DMS79 treated with DMSO at 0.1 percent for 48 hours (cell line): ENCODE measurements at places on chromosomes 7 and 10.

- no peak for DNase-seq
Measured at GRCh38 chr10:43944381-43945093, 295.9 kb upstream of the ZNF32 start.

- DNase-seq, result no peak
Measured at GRCh38 chr7:3446786-3447185, 145.7 kb downstream of the SDK1 start.

DNA sequence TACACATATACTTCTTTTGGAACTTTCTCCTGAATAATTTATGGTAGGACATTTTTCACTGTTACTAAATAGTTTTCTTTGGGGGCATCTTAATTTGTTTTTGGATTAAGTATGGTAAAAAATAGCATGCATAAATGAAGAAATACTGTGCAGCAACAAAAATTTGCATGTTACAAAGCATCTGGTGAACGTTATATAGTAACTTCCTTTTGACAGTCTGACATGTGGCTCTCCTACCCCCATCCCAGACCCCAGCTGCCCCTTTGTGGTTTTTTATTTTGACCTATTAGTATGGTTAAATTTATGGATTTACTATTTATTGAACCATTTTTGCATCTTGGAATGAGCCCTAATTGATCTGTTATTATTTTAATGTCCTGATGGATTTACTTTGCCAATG lies 9.9 kb downstream of the TASOR2 start:
- DNase-seq, result no peak

GRCh38 chr7:125363873-125364272 lies 434.2 kb upstream of the POT1 start:
- no peak for DNase-seq

DNA sequence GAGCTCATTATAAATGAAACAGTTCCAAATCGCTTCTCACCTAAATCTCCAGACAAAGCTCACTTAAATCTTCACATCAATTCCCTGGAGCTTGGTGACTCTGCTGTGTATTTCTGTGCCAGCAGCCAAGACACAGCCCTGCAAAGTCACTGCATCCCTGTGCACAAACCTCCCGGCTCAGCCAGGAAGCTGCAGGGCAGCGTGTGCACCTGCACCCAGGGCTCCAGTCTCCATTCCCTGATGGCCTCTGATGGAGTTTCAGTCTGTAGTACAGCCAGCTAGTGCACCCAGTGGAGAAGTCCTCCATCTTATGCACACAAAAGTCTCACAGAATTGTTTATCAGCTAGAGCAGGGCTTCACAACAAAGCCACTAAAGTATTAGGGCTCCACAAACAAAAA lies 51.1 kb upstream of the PRSS58 start:
- DNase-seq, result no peak

DNA sequence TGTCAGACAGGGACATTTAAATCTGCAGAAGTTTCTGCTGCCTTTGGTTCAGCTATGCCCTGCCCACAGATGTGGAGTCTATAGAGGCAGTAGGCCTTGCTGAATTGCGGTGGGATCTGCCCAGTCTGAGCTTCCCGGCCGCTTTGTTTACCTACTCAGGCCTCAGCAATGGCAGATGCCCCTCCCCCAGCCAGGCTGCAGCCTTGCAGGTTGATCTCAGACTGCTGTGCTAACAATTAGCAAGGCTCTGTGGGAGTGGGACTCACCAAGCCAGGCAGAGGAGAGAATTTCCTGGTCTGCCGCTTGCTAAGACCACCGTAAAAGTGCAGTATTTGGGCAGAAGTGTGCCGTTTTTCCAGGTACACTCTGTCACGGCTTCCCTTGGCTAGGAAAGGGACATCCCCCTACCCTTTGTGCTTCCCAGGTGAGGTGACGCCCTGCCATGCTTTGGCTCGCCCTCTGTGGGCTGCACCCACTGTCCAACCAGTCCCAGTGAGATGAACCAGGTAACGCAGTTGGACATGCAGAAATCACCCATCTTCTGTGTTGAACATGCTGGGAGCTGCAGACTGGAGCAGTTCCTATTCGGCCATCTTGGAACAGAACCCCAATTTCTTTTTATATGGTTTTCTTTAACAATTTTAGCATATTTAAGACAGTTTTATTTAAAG lies 28.4 kb upstream of the VWDE start:
- DNase-seq, result no peak

DNA sequence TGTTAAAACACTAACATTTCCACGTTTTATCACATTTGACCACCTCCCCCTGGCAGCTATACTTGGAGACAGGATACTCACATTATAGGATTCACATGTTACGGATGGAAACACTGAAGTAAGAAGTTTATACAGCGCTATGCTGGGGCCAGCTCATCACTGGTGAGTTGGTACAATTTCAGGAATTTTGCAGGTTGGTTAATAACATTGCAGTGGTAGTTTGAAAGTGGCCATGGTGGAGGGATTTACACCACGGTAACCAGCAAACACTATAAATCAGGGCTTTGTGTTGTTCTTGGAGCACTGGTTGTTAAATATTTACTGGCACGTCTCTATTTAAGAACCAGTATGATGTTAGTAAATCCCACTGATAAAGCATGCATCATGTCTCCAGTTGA lies 174.0 kb downstream of the GFRA1 start:
- DNase-seq, result no peak

DNA sequence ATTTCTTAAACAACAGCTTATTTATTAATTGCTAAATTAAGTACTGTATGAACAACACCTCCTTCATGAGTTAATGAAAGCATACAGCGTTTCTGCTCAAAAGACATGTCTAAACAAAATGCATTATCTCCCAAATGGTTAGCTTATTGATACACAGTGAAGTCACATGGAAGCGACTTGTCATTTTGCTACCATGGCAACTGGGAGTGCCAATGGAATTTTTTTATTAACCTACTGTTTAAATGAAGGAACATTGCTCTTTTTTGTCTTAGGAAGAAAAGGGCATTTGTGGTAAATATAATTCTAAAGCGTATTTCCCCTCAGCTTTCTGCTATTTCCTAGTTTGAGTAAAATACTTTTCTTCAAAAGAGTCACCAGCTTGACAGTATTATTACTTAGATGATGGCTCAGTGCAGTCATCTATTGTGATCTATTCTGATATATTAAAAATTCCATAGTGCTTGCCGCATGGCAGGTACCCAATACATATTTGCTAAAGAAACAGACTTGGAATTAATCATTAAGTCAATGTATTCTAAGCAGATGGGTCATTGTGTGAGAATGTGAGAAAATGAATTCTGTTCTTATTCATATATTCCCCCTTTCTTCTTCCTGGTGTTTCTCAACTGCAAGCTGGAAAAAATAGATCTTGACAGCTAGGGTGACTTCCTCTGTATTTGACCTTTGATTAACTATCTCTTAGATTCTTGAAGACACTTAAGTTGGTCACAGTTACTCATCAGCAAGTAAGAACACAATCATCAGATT lies 818.3 kb downstream of the MAGI2 start:
- no peak for DNase-seq

DNA sequence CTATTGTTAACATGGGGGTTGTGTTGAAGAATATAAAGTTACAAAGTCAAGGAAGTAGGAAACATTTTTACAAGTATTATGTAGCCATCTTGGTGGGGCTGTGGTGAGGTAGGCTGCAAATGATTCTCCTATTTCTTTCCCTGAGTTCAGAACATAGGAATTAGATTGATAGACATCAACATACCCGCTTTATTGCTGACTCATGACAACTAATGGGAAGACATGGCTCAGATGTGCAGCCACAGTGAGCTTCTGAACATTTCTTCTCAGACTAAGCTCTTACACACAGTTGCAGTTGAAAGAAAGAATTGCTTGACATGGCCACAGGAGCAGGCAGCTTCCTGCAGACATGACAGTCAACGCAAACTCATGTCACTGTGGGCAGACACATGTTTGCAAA lies 110.7 kb downstream of the ANKRD30A start:
- no peak for DNase-seq

DNA sequence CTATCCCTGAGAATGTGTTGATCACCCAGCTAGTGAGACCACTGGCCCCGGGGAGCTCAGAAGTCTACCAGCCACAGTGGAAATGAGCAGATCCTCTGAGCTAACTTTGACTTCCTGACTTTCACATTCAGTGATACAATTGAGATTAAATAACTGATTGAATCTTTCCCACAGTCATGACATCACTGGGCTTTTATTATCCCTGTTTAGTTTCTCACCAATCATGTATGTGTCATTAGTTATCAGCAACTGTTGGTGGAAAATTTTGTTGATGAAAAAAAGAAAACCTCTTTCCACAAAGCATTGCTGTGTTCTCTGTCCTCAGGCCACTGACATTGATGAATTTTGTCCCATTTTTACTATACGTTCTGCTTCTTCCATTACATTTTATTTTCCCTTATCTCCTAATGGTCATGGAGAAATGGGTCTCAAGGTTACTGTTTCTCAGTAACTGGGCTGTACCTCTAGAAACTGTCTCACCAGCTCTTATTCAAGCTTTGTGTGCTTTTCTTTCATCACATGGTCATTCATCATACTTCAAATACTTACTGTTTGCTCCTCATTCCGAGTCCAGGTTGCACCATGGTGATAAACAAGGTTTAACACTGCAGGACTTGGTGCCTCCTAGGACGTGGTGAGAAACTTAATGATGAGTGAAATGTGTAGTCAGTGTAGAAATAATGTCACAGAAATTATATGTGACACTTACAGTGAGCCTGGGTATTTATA lies 304.7 kb downstream of the CDK14 start:
- DNase-seq, result no peak

DNA sequence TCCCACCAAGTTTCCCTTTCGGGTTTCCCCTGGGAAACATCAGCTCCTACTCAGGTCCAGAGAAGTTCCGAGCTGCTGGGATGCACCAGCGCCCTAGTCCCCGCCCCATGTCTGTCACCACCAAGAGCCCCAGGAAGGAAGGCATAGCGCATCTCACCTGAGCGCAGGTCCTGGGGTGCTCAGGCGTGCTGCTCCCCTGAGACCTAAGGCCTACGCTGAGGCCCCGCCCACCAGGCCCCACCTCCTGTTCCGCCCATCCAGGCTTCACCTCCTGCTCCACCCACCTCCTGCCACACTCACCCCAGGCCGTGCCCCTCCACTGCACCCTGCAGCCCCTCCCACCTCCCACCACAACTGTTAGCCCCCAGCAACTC lies 1.2 kb upstream of the TFR2 start:
- DNase-seq, result no peak

- no peak for DNase-seq
Measured at GRCh38 chr7:127996253-127997071, 34.8 kb downstream of the LRRC4 start.

DNA sequence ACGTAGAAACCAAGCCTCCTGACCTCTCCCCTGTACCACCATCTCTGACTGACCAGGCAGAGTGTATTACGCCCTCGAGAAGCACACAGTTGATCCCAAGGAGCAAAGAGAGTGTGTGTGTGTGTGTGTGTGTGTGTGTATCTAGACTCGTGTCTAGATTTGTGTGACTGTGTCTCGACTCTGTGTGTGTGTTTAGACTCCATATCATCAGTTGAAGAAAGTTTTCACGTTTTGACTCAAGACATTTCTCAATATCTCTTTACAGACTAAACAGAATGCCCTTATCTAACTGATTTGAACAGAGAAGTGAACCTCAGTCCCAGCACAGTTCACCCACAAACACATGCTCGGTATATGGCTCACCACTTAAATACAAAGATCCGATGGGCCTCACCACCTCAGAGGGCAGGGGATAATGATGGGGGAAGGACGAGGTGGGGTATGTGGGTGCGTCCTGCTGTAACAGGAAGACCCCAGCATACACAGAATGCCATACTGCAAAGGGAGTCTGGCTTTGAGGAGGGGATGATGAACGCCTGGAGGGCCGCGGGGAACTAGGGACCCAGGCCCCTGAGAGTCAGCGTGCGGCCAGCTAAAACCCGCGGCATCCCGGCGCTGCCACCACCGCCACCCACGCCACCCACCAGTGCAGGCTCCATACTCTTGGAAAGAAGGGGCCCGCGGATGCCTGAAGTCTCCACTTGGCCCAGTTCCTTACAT lies 780 bp downstream of the ALDH18A1 start:
- no peak for DNase-seq

DNA sequence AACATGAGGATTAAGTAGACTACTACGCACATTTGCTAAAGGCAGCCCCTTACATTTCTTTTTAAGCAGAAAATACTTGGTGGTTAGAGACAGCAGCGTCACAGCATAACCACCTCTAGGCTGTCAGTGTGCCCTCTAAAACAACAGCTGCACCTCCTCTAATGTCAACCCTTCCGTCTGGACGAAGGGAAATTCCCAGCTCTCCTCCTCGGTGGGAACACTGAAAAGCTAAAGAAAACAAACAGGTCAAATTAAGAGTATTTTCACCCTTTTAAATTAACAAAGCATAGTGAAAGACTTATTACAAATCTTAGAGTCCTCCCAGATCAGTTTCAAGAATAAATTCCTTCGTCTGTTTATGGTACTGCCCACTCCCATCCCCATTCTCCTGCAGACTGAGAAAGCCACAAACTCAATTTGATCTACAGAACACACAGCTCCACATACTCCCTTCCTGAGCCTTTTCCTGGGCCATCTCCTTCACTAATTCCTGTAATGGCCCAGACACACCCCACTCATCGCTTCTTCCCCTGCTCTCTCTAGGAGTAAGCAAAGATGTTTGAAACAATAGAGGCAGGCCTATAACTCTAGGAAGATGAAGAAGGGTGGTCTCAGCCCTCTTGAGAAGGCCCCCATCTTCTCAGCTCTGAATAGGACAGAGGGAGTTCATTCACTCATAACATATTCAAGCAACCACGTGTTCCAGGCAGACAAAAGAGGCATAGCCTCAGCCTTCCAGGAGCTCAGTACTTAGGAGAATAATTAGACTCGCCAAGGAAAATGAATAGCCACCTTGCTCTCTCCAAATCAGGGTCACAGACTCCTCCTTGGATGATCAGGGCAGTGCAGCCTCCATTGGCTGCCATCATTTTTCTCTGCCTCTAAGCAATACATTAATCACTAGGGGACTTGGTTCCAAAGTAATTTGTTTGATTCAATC lies 47.5 kb upstream of the HNRNPH3 start:
- no peak for DNase-seq

- DNase-seq, result no peak
Measured at GRCh38 chr10:30309403-30309802, 39.7 kb downstream of the MTPAP start.

DNA sequence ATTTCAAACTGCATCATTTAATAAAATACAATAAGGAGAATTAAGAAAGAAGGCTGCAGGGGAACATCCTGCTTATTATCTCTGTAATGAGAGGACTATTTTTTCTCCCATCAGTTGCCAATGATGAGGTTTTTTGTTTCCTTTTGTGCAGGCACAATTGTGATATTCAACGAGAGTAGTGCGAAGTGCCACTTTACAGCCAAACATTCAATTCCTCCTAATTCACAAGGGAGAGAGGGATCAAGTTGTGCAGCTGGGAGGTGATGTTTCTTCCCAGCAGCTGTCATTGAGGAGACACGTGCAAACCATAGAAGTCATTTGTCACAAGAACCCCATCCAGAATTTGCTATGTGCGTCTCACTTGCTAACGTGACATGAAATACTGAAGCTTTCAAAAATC lies 81.6 kb upstream of the ICA1 start:
- DNase-seq, result no peak
